Testis (tissue), 5 donors: ENCODE measurements at places on chromosomes 6 and 20.

DNA sequence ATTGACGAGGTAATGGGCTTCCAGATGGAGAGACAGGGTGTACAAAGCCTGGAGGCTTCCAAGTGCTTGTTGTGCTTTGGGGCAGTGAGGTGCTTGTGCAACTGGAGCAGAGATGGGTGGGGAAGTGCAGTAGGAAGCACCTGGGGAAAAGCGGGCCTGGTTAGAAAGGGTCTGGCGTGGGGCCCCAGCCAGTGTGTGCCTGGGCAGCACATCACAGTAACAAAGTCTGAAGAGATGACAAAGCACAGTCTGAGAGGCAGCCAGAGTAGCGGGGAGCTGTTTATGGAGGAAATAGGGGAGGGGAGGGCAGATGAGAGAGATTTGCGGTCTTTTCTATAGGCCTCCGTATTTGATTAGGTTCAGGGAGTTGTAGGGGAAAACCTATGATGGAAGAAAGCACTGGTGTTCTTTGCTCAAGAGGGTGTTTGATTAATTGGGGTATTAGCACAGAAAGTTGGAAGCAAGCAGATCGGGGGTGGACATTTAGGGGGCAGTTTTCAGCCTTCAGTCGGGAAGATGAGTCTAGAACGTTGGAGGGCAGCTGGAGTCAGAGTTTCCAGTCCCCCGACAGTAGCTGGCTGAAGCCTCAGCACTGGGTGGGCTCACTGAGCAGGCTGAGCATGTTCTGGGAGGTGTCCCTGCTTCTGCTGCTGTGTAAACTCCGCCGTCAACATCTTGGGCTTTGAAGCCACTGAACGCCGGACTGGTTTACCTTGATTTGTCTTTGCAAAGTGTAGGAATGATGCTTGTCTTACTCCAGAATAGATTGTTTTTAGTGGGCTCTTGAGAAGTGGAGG lies 15.5 kb upstream of the MROH8 start:
- no peak overlapping the region for H3K27ac ChIP-seq
- H3K4me3 ChIP-seq = no peak overlapping the region
- DNase-seq = no peak
- no peaks in the 10 kb centered on the region for H3K27me3 ChIP-seq
- H3K4me1 ChIP-seq = peaks cover 15% of the 10 kb centered on the region
- H3K36me3 ChIP-seq = no peaks in the 10 kb centered on the region

GRCh38 chr6:99178168-99178567 lies 171.3 kb downstream of the FAXC start:
- H3K4me1 ChIP-seq = no peaks in the 10 kb centered on the region
- H3K27me3 ChIP-seq = no peaks in the 10 kb centered on the region
- DNase-seq = no peak
- no peak overlapping the region for H3K27ac ChIP-seq

GRCh38 chr6:149657441-149657840 lies 8.9 kb upstream of the KATNA1 start:
- no peaks in the 10 kb centered on the region for H3K4me1 ChIP-seq
- H3K4me3 ChIP-seq = no peak overlapping the region
- no peaks in the 10 kb centered on the region for H3K27me3 ChIP-seq
- no peak overlapping the region for H3K27ac ChIP-seq
- no peaks in the 10 kb centered on the region for H3K36me3 ChIP-seq

DNA sequence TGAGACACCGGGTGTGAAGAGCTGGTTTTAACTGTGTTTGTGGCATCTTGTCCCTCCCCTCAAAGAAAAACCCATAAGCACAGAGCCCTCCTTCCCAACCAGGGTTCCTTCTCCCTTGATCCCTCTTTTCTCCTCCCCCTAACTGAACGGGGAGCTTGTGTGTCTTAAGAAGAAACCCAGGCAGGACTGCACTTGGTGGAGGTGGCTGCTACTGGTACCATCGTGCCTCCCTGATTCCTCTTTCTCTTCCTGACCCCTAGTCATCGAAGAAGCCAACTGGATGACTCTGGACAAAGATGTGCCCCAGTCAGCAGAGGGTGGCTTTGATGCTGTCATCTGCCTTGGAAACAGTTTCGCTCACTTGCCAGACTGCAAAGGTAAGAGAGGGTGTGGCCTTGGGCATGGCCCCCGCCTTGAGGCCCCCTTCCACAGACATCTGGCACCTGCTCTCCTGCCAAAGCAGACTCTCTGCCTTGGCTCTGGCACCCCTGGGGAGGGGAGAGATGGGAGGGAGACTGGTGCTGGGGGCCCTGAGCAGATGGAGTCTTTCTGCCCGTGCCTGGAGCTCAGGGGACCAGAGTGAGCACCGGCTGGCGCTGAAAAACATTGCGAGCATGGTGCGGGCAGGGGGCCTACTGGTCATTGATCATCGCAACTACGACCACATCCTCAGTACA lies 2.1 kb downstream of the GNMT start:
- no peak overlapping the region for H3K4me3 ChIP-seq
- no peaks in the 10 kb centered on the region for H3K27me3 ChIP-seq
- peaks cover 15% of the 10 kb centered on the region for H3K4me1 ChIP-seq
- DNase-seq = no peak

DNA sequence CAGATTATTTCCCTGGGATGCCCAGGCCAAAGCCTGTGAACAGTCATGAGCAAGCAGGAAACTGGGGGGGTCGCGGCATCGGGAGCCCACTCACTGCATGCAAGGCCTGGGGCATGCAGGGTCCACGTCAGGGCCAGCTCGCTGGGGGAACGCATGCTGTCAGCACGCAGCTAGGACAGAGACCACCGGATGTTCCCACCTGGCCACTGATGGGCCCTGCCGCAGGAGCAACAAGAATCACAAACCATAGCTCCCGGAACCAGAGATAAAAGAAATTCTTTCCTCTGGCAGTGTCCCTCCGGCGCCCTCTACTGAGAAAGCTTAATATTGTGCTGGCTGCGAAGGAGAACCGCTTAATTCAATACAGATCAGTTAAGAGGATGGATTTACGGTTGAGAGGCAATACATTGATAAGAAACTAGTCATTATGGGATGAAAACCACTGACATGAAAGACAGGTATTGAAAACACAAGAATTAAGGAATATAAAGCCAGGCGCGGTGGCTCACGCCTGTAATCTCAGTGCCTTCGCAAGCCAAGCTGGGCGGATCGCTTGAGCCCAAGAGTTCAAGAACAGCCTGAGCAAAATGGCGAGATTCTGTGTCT lies 32.6 kb downstream of the C6orf15 start:
- H3K27me3 ChIP-seq = no peaks in the 10 kb centered on the region
- peak; percentile 82 for DNase-seq
- no peaks in the 10 kb centered on the region for H3K36me3 ChIP-seq
- H3K4me1 ChIP-seq = peaks cover 5% of the 10 kb centered on the region
- H3K27ac ChIP-seq = no peak overlapping the region

DNA sequence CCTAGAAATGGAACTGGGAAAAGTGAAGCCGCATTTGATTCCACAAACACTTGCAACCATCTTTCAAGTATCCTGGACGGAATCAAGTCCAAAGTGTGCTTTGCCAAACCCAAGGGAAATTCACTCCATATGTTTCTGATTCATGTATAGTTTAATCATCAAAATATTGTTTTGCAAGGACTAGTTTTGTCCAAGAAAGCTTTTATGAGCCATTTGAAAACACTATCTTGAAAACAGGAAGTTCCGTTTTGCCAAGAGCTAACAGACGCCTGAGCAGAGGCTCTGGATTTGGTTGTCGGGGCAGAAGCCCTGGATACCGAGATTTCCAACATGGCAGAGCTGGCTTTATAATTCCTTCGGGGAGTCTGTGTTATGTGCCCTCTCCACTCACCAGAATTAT lies 251.1 kb downstream of the PHACTR1 start:
- DNase-seq = no peak
- no peak overlapping the region for H3K27ac ChIP-seq
- H3K27me3 ChIP-seq = no peaks in the 10 kb centered on the region
- H3K4me1 ChIP-seq = no peaks in the 10 kb centered on the region
- H3K4me3 ChIP-seq = no peak overlapping the region

DNA sequence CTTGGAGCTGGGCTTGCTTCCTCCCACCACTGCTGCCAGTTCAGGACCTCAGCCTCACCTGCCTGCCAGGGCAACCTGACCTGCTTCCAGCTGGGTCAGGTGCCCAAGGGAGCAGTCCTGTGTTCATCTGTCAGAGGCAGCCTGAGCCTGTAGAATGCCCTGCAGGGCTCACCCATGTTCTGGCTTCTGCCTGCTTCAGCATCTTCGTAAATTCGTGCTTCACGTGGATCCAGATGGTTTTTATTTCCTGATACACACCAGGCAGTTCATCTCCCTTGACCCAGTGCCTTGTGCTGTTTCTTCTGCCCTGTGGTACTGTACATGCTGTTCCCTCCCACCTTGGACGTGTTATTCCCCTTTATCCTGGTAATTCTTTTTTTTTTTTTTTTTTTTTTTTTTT lies 50.2 kb downstream of the ARID1B start:
- H3K27me3 ChIP-seq = no peaks in the 10 kb centered on the region
- peaks cover 15% of the 10 kb centered on the region for H3K4me1 ChIP-seq
- no peak overlapping the region for H3K4me3 ChIP-seq
- H3K36me3 ChIP-seq = no peaks in the 10 kb centered on the region

DNA sequence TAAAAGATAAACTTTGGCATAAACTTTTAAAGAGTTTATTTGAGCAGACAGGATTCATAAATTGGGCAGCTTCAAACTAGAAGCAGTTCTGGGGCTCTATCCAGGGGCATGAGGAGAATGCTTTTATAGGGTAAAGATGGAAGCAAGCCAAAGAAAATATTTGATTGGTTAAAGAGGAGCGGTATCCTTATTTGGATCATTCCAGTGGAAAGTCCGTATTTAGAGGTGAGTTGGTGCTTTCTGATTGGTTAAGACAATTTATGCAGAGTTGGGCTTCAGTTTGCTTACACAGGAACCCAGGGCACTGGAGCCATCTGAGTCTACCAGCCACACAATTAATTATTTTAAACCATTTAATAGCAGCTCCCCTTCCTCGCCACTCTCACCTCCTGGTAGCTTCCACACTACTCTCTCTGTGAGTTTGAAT lies 37.9 kb upstream of the RNF217 start:
- H3K4me1 ChIP-seq = no peaks in the 10 kb centered on the region
- no peak overlapping the region for H3K27ac ChIP-seq
- H3K36me3 ChIP-seq = no peaks in the 10 kb centered on the region
- H3K4me3 ChIP-seq = no peak overlapping the region
- DNase-seq = no peak
- no peaks in the 10 kb centered on the region for H3K27me3 ChIP-seq
